ENCODE measurements at places on chromosomes 13 and 19.
A peak's percentile ranks its signal among the peaks of the same experiment; 100 is the strongest.

- DNase-seq = no peak
Observed at GRCh38 chr19:2783781-2784145, 690 bp upstream of the SGTA start.

DNA sequence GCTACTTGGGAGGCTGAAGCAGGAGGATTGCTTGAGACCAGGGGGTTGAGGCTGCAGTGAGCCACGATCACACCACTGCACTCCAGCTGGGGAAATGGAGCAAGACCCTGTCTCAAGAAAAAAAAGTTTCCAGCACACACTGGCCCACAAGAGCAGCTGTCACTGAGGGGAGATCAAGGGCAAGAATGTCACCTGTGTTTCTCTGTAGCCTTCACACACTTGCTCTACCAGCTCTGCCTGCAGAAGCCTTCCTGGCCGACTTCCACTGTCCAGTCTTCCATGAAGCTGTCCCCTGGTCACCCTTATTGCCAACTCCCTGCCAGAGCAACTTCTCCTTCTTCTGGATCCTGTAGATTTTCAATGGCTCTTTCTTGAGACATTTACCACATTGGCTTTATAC is 158.0 kb downstream of the KCTD15 start:
- DNase-seq = no peak

DNA sequence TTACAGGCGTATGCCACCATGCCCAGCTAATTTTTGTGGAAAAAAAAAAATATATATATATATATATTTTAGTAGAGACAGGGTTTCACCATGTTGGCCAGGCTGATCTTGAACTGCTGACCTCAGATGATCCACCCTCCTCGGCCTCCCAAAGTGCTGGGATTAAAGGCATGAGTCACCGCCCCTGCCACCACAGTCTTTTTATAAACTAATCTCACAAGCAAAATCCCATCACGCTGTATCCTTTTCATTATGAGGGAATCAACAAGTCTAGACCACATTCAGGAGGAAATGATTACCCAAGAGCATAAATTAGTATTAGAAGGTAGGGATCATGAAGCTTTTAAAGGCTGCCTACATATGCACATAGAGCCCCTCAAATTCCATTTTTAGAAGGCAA is 210.6 kb upstream of the NBEA start:
- no peak for DNase-seq

DNA sequence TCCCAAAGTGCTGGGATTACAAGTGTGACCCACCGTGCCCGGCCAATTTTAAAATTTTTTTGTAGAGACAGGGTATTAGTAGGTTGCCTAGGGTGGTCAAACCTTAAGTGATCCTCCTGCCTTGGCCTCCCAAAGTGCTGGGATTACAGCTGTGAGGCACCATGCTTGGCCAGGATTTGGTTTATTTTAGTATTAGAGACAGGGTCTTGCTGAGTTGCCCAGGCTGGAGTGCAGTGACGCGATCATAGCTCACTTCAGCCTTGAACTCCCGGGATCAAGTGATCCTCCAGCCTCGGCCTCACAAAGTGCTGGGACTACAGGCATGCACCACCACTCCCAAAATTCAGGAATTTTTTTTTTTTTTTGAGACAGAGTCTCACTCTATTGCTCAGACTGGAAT is 5.4 kb upstream of the ZNF414 start:
- no peak for DNase-seq

GRCh38 chr13:33633701-33634545 is 184.0 kb upstream of the RFC3 start:
- DNase-seq = no peak

GRCh38 chr19:1255186-1256161 is 7.1 kb downstream of the MIDN start:
- DNase-seq = no peak

GRCh38 chr13:90547272-90547790 is 800.2 kb upstream of the MIR17HG start:
- DNase-seq = no peak

DNA sequence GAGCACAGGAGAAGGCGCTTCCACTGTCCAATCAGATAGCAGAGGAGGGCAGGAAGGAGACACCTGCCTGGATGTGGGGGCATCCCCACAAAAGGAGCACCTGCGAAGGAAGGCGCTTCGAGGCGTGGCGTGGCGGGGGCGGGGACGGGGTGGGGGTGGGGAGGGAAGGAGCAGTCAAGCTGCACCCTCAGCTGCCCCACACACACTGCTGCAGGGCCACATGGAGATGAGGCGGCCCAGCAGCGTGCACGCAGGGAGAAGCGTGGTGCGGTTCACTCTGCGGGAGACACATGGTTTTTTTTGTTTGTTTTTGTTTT is 21.4 kb downstream of the ANKRD27 start:
- DNase-seq = no peak

- DNase-seq = no peak
Observed at GRCh38 chr13:74173822-74174221, 39.6 kb upstream of the KLF12 start.

DNA sequence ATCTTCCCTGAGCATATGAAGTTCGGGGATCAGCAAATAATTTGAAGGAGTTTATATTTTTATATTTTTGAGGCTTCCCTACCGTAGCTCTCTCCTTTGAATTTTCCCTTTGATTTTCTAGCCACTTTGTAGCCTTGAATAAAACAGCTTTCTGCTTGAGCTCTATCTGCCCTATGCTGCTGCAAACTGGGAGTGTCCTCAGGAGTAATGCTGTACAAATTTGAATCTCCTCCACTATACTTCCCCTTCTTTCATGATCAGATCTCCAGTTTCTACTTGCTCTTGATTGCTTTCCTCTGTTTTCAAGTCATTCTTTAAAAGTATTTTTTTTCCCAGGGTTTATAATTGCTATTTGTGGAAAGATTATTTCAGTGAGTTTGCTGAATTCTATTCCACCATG is 14.6 kb downstream of the PDS5B start:
- no peak for DNase-seq

- peak; percentile 98 for DNase-seq
Observed at GRCh38 chr19:40750874-40751537, at the start of gene SNRPA. SNRPA (plus strand) TSS chr19:40751203; CDS start chr19:40751409, 206 bp downstream.

- no peak for DNase-seq
Observed at GRCh38 chr13:50676602-50677001, 166.9 kb downstream of the DLEU7 start.

DNA sequence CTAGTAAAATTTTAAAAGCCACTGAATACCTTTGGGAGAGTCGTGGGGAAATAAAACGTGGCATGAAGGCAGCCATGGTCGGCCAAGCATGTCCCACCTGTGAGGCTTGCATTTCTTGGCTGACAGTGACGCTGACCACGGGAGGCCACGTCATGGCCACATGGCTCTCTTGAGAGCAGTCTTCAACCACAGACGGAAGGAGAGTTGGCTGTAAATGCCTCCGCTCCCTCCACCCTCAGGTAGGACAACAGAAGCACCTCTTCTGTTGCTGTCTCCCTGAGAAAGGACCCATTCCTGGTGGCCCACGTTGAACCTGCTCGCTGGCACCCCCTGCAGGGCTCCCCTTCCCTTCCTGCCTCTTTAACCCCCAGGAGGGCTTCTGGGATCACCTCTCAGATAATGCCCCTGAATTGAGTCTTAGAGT is 10.6 kb upstream of the LRRC25 start:
- DNase-seq = no peak

- DNase-seq = no peak
Observed at GRCh38 chr13:44181931-44182330, 191.7 kb upstream of the SERP2 start.

GRCh38 chr19:16934489-16934888 is 45.7 kb downstream of the F2RL3 start:
- DNase-seq = no peak

DNA sequence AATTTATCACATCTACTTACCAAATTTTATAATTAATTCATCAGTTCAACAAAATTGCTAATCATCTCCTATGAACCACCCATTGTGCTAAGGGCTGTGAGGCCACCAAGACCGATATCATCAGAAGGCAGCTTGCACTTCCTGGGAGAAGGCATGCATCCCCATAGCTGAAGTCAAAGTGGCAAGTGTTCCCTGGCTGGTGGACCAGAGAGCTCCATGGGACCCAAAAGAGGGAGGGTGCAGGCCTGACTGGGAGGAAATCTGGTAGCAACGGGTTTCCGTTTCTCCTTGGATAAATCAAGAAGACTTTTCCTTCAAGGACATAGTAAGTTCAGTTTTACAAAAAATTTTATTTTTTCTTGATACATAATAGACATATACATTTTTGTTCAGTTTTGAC is 325.2 kb downstream of the FGF9 start:
- DNase-seq = no peak

DNA sequence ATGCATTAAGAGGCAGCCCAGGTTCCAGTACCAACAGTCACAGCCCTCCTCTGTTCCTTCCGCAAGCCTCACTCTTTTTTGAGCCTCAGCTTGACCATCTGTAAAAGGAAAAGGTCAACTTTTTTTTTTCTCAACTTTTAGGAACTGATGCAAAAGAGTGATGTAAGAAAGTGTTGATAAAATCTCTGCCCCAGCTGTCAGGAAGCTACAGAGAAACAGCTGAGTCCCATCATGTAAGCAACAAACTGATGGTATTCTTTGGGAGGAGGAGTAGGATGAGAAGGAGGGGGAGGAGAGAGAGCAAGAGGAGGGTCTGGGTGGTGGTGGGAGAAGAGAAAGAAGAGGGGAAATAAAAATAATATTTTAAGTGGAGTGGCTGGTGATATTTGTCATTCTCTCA is 233.9 kb upstream of the TSHZ3 start:
- DNase-seq = no peak

- no peak for DNase-seq
Observed at GRCh38 chr13:111946214-111946613, 120.7 kb upstream of the SOX1 start.

DNA sequence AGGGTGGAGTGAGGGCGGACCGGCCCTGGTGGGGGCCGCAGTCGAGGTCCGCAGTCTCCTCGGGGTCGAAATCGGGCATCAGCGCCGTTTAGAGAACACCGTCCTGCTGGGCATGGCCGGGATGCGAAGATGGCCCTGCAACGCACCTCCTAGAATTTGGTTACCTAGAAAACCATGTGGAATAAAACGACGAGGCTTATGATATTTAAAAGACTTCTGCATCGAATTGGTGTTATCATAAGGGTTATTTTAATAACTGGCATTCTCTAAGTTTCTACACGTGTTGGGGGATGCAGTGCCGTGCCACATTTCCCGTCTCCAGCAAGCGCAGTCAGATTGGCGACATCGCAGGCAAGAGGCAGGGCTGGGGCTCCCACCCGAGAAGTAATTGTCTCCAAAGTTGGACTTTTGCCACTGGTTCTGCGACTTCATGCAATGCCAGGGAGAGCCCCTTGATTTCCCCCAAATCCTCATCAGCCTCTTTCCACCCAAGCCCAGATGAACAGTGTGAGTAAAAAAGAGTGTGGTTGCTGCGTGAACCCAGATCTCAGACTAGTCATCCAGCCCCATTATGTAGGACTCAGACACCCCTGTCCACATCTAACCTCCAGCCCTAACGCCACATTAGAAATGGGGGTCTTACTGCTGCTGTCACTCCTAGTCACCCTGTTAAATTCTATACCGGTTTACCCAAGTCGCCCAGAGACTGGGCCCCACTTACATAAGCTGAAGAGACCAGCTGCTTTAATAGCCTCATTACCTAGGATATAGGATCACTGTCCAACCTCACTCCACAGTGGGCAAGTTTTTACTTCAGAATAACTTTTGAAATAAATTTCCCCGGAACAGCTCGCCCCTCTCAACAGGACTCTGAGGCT is 571 bp upstream of the DHRS12 start:
- DNase-seq = no peak

DNA sequence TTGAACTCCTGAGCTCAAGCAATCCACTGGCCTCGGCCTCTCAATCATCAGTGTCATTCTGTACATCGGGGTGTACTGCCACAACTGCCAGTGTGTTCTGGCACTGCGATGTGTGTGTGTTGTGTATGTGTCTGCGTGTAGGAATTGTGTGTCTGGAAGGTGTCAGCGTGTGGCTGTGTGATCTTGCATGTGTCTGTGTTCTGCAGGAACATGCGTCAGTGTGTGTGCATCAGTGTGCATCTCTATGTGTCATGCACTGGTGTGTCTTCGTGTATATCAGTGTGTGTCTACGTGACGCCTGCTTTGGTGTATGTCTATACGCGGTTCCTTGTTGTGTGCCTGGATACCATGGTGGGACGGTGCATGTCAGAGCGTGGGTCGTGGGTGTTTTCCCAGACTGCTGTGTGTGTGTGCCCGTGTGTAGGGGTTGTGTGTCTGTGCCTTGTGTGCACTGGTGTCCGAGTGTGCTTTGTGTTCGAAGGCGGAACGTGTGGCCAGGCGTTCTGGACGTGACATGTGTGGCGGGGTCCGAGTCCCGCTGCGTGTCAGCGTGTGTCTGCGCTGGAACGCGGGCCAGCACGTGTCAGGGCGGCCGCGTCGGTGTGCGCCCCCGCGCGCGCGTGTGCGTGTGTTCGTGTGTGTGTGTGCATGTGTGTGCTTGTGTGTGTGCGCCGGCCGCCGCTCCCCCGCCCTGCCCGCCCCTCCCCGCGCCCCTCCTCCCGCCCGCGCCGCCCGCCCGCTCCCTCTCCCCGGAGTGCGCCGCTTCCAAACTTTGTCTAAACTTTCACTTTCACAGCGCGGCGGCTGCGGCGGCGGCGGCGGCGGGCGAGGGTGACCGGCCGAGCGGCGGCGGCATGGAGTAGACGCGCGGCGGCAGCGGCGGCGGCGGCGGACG is at the start of gene NFIX:
NFIX (plus strand) TSS at position 775 of the 895 bp plus-strand sequence. CDS start 363 bp downstream, outside the sequence.
- DNase-seq = peak; percentile 84

- no peak for DNase-seq
Observed at GRCh38 chr19:850979-851335, 1.1 kb upstream of the ELANE start.

GRCh38 chr13:30181888-30182651 is 125.3 kb downstream of the KATNAL1 start:
- no peak for DNase-seq

GRCh38 chr13:30346789-30347167 is 39.4 kb upstream of the KATNAL1 start:
- no peak for DNase-seq

All from left hindlimb (tissue), 1 donor.